ENCODE measurements at places on chromosomes 4 and X.
A peak's percentile ranks its signal among the peaks of the same experiment; 100 is the strongest.

DNA sequence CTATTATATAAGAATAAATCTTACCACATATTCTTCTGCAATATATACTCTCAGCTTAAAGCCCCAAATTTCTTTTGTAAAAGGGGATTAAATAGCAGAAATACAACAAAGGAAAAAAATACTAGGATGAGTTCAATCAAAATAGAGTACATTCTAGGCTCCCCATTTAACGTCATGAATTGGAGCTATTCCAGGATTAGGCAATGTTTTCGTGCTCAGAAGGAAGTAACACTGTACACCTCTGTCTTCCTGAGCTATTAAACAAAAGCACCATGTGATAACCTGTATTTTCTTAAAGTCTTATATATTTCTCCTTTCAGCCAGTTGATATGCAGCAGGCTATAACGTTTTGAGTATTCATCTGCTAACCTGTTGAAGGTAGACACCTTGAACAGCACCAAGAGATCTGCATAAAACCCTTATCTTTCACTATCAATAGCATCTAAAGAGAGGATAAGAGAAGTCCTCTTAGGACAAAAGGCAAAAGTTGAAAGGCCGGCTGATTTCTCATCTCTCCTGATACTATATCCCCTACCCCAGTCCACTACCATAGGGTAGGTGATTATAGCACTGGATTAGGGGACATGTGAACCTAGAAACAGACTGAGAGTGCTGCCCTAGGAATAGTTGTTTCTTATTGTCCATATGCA is 31.5 kb downstream of the TEC start:
- ATAC-seq, result no peak

GRCh38 chrX:149213264-149213663 is 291.8 kb downstream of the IDS start:
- no peak for ATAC-seq

DNA sequence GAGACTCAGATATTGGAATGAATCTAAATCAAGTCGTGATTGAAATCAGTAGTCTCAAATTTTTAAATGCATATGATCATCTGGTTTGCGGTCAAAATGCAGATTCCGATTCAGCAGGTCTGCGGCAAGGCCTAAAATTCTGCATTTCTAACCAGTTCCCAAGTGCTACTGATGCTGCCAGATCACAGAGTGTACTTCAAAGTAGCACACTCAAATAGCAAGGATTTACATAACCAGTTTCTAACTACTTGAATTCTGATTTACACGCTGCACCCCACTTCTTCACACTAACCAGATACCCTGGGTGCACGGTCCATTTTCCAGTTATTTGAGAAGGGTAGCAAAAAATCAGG is 752 bp downstream of the MBTPS2 start:
- ATAC-seq, result peak; percentile 45

- peak; percentile 55 for ATAC-seq
Observed at GRCh38 chrX:71652405-71652804, 14.9 kb upstream of the LOC101059915 start.

GRCh38 chr4:31085689-31086088 is 365.5 kb downstream of the PCDH7 start:
- no peak for ATAC-seq

DNA sequence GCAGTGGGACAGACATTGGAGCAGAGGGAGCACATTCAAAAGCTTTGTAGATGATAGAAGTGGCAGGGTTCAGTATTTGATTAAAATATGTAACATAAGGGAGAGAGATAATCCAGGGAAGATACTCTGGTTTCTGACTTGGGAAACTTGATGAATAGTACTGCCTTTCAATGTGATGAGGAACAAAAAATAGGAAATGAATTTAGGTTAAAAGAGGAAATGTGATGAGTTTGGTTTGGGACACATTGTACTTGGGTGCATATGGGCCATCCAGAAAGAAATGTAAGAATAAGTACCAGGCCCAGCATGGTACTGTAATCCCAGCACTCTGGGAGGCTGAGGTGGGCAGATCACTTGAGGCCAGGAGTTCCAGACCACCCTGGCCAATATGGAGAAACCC is 20.9 kb upstream of the NDNF start:
- ATAC-seq, result no peak

DNA sequence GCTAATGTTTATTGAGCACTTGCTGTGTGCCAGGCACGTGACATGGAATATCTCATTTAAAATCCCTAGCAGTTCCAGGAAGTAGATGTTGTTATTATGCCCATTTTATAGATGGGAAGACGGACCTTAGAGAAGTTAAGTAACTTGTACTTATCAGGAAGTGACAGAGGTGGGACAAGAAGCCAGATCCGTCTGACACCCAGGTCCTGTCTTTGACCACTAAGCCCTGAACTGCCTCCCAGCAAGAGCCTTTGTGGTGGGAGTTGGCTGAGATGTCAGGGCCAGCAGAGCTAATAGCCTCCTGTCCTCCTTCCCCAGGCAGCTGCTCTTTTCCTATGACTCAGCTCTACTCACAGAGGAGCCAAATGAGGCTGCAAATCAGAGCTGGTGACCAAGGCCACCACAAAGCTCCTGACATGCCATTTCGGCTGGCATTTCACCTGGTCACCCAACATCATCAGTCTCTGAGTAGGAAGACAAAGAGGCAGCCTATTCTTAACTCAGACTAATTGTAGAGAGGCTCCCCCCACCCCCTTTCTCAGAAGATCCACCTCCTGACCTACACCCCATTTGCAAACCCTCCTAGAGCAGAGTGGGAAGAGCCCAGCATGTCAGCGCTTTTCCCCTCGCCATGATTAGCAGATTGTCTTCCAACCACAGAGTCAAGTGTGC is 175.1 kb upstream of the KIT start:
- no peak for ATAC-seq

DNA sequence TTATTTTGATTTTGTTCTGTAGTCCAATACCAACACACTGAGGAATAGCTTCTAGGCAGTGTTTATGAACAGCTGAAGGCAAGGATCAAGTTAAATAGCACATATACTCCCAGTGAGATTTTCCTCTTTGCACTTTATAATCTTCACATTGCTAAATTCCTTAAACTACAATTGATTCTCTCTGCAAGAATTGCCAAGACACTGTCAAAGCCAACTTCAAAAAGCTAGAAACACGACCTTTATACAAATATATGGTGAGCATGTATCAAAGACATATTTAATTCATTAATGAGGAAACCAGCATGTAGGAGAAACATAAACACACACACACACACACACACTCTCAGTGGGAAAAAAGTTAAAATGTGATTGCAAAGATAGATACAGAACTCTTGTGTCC is 86.4 kb upstream of the FAM9C start:
- ATAC-seq, result no peak

DNA sequence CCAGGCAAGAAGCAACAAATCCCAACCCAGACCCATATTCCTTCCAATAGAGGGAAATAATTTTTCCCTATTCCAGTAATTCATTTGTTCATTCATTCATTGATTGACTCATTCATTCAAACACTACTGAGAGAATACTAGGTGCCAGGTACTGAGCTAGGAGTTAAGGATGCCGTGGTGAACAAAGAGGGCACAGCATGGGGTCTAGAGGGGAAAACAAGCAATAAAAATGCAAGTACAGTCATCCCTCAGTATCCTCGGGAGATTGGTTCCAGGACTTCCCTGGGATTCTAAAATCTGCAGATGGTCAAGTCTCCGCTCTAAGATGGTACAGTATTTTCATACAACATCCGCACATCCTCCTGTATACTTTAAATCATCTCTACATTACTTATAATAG is 18.7 kb downstream of the RASGEF1B start:
- no peak for ATAC-seq

DNA sequence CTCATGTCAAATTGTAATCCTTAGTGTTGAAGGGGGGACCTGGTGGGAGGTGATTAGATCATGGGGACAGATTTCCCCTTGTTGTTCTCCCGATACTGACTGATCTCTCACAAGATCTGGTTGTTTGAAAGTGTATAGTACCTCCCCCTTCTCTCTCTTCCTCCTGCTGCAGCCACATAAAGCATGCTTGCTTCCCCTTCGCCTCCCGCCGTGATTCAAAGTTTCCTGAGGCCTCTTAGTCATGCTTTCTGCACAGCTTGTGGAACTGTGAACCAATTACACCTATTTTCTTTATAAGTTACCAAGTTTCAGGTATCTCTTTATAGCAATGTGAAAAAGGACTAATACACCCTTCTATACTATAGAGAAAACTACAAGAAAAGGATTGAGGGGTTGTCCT is 1170.5 kb upstream of the AGA start:
- ATAC-seq, result no peak

DNA sequence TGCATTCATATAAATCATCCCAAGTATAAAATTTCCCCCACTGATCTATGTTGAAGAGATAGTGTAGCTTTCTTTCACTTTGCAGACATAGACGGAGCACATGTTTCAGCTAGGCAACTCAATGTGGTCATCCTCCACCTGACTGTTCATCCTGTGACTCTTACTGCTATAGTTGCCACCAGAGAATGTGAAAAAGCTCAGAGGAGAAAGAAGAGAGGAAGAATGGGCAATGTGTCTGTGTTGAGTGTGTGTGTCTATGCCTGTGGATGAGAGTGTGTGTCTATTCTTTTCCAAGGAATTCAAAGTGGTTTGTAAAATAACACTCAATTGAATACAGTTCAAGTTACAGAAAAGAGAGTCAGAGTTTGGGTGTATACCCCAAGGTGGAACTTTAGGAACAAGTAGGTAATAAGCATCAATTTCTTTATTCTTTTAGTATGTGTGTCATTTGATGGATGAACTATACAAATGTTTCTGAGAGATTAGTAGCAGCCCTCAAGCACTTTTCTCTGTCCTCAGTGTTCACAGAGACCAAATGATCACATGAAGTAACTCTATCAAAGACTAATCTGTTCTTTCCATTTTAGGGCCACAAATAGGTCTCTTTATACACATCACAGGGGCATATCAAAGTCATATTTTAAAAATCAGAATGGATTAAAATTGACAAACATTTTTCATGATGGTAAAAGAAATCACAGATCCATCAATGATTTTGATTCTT is 2.3 kb downstream of the SNCA start:
- ATAC-seq, result no peak

DNA sequence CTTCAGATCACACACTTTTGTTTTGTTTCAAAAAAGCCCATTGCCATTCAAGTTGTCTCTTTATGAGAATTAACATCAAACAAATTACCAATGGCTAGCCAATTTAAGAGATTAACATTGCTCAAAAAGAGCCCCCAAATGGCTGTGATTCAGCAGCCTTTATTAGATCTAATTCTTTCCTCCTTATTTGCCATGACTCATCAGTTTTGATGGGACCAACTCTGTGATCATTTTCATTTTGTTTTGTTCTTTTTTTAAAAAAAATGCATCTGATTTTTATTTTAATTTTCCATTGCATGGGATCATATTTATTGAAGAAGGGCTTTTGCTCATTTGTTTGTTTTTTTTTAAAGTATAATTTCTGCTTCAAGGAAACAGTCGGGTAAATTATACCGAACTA is 161.6 kb upstream of the FRMPD4 start:
- ATAC-seq, result no peak

- no peak for ATAC-seq
Observed at GRCh38 chrX:49111791-49112190, 11.7 kb downstream of the GPKOW start.

DNA sequence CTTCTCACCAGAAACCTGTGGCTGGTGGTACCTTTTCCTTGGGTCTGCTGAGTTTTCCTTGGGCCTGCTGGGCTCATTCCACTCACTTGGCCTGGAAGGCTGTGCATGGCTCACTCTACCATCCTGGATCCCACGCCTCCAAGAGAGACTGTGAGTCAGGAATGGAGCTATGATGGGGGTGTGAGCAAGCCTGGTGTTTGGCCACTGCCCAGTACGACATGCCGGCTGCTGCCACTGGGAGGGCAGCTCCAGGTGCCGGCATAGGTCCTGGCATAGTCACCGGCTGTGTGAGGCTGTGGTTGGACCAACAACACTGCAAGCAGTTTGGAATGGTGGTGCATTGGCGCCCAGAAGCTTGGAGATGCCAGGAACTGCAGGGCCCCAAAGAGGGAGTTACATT is 721.7 kb downstream of the PCDH18 start:
- no peak for ATAC-seq

DNA sequence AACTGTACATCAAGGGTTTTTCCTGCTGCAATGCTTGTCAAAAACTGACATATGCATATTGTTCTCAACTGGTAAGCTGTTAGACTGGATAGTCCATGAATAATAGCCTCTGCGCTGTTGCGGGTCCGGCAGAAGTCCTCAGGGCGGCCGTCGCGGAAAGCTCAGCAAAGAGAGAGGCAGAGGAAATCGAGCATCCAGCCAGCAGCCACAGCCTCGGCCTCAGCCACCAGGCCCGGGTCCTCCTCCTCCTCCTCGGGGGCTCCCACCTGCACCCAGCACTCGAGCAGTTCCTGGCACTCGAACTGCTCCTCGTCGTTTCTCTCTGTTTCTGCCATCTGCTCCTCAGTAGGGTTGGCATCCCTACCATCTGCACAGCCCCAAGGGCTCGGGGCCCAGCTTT is 53.7 kb downstream of the UPRT start:
- ATAC-seq, result no peak

- no peak for ATAC-seq
Observed at GRCh38 chr4:84298023-84298718, 200.9 kb downstream of the NKX6-1 start.

DNA sequence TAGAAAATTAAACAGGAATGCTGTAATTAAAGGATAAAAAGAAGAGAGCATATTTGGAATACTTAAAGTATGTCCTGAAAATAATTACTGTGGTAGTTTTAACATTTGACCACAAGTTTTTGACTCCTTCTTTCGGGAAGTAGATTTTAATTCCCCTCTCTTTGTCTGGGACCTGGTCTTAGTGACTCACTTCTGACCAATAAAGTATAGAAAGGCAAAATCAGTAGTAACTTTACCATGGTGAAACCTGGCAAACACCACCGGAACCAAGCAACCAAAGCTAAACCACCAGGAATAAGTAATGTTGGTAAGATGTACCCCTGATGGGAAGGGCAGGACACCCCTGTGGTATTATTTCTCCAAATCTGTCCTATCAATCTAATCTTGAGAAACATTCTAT is 314.8 kb downstream of the PDHA2 start:
- no peak for ATAC-seq

DNA sequence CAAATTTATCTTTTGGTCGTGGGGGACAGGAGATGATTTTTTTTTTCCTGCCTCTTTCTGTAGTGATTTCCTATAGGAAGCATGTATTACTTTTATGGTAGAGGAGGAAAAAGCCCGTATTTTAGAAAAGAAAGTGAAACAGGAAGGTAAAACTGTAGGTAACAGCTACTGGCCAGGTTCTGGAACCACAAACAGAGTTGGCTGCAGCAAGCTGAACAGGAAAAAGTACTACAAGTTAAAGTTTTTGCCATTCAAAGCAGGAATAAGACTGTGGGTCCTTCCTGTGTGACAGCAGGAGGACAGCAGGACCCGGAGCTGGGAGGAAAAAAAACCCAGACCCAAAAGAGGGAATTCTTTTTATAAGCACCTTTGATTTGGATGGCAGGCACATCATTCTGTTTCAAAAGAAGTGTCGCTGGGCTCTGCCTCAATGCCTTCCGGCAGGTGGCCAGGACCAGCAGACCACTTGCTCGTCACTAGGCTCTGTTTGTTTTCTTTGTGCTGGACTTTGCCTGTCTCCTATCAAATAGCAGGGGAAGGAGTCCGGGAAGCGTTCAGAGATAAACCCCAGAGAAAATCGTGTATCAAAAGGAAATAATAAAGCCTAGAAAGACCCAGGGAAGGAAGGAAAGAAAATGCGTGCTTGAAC is 277.9 kb downstream of the ADGRA3 start:
- ATAC-seq, result no peak
